D341Med (cell line): ENCODE measurements at places on chromosomes 16 and 17.

DNA sequence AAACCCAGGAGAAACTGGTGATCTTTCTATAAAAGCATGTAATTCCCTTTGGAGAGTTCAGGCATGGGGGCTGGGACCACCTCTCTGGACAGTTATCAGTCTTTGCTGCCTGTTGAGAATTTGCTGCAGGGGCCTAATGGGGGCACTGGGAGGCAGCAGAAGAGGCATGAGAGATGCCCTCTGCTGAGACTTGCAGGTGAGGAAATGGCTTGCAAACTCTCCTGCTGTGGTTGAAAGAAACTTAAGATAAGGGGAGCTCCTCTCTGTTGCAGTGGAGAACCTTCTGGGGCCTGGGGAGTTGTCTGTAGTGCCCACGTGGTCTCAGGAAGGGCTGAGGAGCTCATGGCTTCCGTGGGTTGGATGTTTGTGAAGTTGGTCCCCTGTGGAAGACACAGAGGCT, 301.1 kb upstream of the FOXF1 start:
- DNase-seq: no peak

DNA sequence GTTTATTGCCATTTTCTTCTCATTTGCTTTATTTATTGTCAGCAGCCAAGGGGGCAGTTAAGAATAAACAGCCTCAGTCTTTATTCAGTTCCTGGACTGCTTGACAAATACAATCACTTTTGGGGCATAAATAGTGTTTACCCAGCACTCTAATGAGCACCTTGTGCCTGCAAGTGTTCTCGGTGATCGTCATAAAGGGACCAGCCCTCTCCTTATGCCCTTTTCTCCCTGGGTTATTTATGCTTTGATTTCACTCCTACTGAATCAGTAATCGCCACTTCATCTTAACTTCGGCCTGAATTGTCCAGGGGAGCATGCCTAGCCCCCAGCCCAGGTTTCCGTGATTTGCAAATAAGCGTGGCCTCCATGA, 55.7 kb upstream of the CACNG5 start:
- DNase-seq: no peak

DNA sequence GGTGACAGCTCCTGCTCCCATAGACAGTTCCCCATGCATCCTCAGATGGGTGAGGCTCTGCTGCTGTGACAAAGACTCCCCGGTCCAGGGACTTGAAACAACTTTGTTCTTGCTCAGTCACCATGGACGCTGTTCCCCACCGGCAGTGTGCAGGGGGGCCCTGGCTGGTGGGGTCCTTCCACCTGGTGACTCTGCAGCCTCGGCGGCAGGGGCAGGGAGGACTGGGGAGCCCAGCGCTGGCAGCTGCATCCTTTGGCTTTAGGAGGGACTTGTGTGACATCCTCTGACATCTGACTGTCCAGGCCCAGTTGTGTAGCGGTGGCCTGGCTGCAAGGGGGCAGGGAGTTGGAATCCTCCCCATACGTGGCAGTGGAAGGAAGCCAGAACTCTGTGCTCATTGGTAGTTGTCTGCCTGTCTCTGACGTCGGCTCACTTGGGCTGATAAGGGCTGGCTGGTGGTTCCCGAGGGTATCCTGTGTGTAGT, 107.3 kb downstream of the CMIP start:
- DNase-seq: no peak

DNA sequence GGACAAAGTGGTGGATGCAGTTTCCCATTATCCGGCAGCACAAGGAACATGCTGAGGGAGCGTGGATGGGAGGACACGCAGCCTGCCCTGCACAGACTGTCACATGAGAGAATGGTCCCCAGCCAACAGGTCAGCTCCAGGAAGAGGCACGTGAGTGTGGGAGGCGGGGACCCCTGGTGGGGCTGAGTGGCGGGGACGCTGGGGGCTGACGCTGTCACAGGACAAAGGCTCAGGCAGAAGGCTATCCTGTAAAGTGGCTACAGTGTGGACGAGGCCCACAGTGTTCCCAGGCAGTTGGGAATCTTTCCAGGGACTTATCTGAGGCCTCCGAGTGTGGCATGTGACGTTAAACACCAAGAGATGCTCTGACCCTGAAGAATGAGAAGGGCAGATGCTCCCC, 30.4 kb downstream of the MBTPS1 start:
- no peak for DNase-seq

DNA sequence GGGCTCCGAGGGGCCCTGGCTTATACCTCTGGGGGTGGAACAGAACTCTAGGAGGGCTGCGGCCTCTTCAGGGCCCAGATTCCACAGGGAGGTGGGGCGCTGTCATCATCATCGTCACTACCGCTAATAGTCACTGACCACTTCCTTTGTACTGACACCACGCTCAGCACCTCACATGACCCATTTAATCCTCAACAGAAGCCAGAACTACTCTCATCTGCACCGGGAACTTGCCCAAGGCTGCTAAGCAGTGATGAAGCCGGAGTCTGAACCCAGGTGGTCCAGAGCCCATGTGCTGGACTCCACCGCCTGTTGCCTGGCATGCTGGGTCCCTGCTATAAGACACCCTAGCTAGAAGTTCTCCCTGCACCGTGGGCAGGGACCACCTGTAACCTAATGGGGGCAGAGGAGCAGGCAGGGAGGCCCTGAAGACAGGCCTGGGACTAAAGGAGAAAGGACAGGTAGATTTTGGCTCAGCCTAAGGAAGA, 12.0 kb downstream of the UNC13D start:
- no peak for DNase-seq

- DNase-seq: no peak
Measured at GRCh38 chr17:28396635-28397239, 9.3 kb downstream of the SLC46A1 start.

DNA sequence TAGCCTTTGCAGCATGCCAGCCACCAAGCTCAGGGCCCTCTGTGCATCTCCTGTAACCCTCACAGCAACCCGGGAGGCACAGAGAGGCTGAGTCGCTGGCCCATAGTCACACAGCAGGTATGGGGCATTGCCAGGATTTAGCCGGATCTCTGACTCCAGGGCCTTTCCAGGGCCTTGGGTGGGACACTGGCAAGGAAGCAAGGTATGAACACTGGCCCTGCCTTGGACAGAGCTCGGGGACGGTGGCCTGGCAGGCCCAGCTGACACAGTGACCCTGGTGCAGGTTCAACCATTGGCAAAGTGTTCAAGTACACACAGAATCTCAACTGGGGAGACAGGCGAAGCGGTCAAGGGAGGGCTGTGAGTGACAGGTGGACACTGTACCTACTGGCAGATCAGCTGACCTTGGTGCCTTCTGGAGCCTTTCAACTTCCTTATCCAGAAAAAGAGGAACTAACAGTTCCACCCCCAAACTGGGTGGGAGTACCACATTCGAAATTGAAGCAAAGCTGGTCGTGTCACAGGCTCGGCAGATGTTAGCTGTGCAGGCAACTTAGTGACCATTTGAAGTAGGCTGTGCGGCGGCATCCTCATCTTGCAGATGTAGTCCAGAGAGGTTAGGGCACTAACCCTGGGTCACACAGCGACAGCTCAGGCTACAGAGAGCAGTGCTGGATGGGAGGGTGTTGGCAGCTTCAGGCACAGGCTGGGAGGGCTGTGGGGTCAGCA, 287.4 kb downstream of the SEC14L1 start:
- no peak for DNase-seq

DNA sequence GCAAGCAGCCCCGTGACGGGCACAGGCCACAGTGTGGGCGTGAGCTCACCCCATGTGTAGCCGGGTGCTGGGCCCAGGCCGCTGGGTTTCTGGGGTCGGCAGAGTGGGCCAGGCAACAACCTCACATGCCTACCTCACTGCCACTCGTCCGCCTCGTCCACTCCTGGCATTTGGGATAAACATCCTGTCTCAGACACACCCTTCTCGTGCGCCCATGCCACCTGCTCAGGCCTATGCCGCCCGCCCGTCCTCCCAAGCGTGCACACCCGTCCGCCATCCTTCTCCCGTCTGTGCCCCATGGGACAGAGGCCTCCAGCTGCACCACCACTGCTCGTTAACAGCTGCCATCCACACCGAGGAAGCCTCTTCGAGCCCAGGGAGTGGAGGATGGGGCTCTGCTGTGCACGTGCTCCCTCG, 64.3 kb downstream of the KLHDC4 start:
- DNase-seq: no peak

DNA sequence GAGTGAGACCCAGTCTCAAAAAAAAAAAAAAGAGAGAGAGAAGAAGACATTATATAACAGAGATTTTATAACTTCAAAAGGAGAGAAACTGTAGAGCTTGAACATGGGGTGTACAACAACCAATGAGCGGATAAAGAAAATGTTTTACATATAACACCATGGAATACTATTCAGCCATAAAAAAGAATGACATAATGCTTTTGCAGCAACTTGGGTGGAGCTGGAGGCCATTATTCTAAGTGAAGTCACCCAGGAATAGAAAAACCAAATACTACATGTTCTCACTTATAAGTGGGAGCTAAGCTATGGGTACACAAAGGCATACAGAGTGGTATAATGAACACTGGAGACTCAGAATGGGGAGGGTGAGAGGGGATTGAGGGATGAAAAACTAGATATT, 61.1 kb downstream of the CHD9NB start:
- no peak for DNase-seq

- DNase-seq: no peak
Measured at GRCh38 chr17:53133876-53134275, 688.9 kb upstream of the KIF2B start.

GRCh38 chr17:40333781-40334448, 24.9 kb downstream of the RARA start:
- DNase-seq: no peak

DNA sequence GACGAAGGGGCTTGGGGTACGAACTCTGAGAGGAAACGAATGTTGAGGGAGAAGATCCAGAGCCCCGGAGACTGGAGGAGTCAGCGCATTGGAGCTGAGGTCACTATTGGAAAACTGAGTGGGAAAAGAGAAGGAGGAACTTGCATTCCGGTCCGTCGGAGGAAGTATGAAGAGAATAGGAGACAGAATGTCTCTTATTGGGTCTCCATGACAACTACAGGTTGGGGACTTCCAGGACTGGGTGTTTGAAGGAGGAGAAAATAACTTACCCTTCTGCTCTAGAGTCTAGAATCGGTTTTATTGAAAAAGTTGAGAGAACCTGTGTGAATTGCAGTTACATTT, 537 bp downstream of the GOSR1 start:
- no peak for DNase-seq

DNA sequence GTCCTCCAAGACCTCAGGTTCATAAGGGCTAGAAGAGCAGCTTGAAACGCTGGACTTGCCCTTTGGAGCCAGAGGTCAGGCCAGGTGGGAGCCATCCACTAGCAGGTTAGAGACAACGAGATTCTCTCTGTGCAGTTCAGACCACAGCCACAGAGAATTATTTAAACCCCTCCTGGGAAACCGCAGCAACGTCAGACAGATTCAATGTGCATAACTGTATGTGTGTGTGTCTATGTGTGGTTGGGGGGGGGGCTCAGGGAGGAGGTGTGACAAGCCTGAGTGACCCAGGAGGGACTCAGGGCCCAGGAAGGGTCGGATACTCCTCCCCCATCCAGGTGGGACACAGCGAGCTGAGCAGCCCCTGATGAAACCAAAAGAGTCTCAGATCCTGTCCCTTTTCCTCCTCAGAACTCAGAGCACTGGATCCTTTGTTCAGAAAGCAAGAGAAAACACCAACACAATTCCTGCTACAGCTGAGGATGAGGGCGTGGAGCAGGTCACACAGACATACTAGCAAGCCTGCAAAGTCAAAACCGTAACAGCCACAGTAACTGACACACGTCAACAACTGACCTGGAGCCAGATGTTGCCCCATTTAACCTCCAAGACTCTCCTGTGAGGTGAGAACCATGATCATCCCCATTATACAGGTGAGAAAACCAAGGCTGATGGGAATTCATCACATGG, 66.8 kb downstream of the XYLT1 start:
- DNase-seq: no peak

- no peak for DNase-seq
Measured at GRCh38 chr17:77076124-77076830, 64.5 kb upstream of the SEC14L1 start.

GRCh38 chr16:64615630-64616280, 506.1 kb downstream of the CDH11 start:
- DNase-seq: peak; percentile 81

DNA sequence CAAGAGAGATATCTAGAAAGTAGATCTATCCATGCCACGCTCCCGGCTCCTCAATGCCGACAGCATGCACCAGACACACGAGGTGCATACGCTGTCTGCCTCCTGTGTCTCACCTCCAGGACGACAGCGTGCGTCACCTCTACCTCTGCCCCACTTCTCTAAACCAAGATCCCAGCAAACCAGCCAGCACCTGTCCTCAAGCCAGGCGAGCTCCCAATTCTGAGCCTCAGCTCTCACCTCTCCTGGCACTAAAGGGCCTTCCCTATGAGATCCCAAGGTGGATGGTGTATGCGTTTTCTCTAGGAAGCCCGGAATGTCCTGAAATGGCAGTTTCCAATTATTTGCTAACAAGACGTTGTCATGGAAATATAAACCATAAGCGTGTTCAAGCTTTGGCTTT, 36.2 kb upstream of the RCVRN start:
- no peak for DNase-seq

DNA sequence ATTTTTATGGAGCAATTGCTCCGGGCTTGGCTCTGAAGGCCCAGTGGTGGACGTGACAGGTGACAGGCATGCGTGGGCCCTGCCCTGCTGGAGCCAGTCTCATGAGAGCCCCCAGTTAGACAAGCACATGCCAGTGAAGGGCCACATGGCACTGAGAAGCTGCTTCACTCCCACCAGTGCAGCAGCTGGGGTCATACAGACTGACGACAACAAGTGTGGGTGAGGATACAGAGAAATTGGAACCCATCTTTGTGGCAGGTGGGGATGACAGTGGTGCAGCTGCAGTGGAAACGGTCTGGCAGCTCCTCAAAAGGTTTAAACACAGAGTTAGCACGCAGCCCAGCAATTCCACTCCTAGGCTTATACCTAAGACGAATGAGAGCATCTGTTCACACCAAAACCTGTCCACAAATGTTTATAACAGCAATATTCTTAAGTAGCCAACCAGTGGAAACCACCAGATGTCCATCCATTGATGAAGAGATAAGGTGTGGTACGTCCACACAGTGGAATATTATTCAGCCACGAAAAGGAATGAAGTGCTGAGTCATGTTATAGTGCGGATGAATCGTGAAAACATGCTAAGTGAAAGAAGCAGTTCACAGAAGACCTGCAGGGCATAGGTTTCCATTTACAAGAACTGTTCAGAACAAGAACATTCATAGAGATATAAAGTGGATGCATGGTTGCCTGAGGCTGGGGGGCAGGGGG, 12.5 kb upstream of the CIBAR2 start:
- DNase-seq: no peak

GRCh38 chr16:81429045-81429521, 15.5 kb upstream of the CMIP start:
- DNase-seq: peak; percentile 66
